ENCODE measurements at places on chromosomes 3 and 15.

DNA sequence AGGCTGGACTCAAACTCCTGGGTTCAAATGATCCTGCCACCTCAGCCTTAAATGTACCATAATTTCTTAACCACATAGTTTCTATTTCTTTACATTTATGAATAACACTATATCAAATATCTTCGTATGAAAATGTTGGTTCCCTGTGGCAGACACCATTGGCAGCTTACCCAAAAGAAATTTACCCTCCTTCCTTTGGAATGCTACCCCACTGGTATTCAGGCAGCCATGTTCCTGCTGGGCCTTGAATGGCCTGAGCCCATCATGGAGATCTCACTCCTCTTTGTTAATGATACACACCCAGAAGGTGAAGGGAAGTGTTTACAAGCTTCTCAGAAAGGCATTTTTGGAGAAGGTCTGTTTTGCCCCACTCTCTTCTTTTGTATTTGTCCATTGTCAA lies 94.3 kb upstream of the RNF7 start:
- no peak for DNase-seq

DNA sequence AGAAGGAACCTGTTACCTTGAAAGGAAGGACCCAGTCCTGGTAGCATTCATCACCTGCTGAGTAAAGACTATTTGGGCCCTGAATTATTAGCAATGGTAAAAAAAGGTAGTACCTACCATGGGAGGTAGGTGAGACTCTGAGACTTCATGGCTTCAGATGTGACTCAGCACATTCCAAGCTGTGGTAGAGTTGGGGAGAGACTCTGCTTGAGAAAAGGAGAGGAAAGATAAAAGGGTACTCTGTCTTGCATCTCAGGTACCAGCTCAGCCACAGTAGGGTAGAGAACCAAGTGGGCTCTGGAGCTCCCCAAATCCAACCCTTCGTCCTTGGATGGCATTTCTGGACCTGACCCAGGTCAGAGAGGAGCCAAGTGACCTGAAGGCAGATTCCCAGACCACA lies 430.4 kb downstream of the TBL1XR1 start:
- no peak for DNase-seq

GRCh38 chr3:111802163-111802625 lies 56.9 kb upstream of the PHLDB2 start:
- no peak for DNase-seq

DNA sequence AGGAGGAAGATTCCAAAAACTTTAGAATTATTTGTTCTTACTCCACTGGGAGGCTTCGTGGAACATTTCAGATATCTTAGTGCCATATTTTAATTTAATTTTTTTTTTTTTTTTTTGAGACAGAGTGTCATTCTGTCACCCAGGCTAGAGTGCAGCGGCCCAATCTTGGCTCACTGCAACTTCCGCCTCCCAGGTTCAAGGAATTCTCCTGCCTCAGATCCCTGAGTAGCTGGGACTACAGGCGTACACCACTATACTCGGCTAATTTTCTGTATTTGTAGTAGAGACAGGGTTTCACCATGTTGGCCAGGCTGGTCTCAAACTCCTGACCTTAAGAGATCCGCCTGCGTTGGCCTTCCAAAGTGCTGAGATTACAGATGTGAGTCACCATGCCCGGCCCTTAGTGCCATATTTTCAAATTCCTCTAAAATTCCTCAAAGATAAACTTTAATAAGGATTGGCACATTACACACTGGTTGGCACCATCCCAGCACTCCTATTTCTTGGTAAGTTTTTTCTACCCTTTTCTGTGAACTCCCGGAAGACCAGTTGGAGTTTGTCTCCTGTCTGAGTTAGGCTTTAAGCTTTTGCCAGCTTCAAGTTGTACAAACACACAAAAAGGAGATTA lies 693.7 kb downstream of the MCTP2 start:
- DNase-seq: no peak

DNA sequence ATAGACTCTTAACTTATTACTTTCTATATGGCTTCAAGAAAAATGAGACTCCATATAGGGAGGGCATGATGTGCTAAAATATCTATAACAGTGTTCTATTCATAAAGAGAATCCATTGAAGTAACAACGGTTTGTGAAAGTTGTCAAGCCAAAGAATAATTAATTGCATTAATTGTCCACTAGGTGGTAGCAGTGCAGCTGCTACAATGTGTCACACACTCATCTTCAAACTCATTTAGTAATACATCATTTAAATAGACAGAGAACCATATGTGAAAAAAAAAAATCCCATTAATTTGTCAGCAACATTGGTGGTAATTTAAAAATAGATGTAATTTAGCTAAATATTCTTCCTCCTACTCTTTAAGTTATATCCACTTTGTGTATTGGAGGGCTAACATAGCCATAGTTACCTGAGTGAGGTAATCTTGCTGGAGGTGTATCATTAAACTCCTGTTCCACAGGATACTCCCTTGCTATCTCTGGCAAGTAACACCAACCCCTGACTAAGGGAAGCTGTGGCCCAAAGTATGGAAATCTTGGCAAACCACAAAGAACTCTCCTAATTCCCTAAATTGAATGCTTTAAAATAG lies 3.7 kb upstream of the CPA3 start:
- DNase-seq: peak; percentile 20

- no peak for DNase-seq
These were observed 18.9 kb downstream of the VGLL4 start for GRCh38 chr3:11624704-11625375.

GRCh38 chr3:113898892-113899291 lies 48.9 kb upstream of the ZDHHC23 start:
- DNase-seq: no peak

DNA sequence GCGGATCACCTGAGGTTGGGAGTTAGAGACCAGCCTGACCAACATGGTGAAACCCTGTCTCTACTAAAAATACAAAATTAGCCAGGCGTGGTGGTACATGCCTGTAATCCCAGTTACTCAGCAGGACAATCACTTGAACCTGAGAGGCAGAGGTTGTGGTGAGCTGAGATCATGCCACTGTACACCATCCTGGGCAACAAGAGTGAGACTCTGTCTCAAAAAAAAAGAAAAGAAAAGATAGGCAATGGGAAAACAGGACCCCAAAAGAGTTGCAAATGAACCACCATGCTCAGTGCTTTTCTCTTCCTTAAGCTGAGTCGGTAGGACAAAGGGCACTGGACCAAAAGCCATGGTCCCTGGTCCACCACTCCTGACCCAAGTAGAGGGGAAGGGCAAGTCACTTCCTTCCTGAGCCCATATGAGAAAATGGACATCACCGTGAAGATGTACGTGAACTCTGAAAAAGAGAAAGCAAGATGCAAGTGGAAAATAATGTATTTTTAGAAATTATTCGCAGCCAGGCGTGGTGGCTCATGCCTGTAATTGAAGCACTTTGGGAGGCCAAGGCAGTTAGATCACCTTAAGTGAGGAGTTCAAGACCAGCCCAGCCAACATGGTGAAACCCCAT lies 2.6 kb downstream of the ITGB5 start:
- DNase-seq: no peak

DNA sequence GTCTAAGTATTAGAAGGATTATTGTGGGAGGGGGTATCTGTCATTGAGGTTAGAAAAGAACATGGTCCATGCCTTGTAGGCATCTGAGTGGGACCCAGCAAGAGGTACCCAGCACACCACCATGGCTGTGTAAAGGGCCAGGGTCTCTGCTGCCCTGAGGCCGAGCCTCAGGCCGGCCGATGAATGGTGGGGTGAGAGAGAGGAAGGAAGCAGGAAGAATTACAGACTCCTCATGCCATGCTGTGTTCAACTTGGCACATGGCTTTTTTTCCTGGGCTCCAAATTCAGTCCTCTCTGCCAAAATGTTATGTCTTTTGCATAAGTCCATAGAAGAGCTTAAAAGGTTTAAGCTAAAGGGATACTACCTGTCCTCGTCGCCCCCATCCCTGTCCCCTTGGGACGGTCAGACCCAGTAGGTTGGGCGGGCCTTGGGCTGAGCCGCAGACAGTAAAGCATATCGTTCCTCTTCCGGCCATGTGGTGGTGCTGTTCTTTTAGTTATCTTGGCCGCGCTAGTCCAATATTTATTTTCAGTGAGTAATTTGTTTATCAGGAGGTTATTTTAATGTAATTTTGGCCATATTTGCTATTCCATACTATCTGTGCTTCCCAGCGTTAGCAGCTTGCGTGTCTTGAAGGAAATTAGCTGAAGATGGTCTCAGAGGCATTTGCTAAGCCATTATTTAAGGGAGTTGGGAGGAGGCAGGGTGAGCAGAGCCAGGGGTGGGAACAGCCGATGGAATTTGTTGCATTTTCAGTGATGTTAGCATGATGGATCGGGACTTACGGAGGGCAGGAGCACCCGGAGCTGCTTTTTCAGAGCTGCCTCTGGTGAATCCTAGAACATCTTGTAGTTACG lies 152.4 kb downstream of the AGBL1 start:
- DNase-seq: peak; percentile 72

DNA sequence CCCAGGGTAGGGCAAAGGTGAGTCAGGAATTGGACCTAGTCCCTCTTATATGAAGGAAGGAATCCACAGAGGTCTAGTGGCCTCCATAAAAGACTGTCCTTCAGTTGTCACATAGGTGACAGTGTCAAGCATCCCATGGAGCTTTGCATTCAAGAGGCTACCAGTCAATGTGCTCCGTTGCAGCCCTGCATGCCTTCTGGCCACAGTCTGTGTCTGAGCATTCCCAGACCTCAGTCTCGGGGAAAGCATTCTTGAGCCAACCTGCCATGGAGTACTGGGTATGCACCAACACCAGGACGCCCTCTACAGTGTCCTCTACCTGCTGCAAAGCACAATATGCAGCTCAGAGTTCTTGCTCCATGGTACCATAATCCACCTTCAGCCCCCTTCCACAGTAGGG lies 46.7 kb upstream of the VGLL3 start:
- no peak for DNase-seq

DNA sequence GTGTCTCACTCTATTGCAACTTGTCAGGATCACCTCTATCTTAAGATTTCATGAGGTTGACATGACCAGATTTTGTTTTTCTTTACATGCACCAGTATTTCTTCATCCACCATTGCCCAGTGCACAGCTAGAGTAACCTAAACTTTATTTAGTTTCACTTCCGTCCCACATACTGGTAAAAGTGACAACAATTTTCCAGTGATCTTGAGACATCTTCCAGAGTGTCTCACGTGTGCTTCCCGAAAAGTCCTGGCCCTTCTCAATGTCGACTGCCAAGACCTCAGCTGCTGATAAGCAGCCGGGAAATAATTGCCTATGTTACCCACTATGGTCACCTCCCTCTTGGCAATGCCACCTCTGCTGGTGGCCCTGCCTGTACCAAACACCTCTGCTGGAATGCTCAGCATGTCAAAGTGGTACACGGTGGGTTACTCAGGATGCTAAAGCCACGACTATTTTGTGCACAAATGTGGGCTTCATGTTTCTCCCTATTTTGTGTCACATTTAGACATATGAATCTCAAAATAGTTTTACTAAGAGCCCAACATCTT lies 379.7 kb upstream of the TGFBR2 start:
- DNase-seq: no peak

GRCh38 chr3:78741066-78741645 lies 1026.6 kb downstream of the ROBO1 start:
- no peak for DNase-seq

GRCh38 chr3:53806182-53807116 lies 39.8 kb downstream of the CHDH start:
- no peak for DNase-seq

GRCh38 chr3:89506462-89507103 lies 399.2 kb downstream of the EPHA3 start:
- no peak for DNase-seq

DNA sequence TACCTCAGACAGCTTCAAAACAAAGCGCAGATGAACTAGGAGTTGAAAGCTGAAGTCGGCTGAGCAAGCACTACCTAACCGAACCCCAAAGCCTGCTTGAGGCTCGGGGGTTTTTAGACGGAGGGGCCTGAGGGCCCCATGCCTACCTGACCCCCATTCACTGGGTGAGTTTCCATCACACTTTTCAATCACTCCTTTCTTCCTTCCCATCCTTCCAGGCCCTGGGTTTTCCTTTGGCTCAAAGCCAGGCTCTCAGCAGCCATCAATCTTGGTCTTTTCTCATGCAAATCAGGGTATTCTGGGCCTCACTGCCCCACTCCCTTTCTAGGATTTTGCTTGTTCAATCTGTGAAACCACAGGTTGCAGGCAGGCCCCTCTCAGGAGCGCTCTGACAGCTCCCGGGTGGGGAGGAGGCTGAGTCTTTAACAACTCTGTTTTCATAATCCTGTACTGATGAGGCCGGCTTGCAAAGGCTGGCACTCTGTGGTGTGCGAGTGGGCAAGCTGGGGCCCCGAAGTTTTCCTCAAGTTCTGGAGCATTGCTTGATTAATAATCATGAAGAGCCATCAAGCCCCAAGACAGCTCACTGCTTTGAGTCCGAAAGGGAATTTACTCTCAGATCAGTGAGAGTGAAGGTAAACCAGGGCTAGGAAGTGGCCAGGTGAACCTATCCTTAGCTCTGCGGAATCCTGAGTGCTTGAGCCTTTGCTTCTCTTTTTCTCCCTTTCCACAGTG lies 97.6 kb downstream of the FRMD4B start:
- DNase-seq: peak; percentile 46

GRCh38 chr15:56933410-56933809 lies 15.0 kb downstream of the TCF12 start:
- DNase-seq: no peak

All from NCI-H1417 (cell line).